ENCODE measurements at places on chromosomes 5 and 9.
A peak's percentile ranks its signal among the peaks of the same experiment; 100 is the strongest.

DNA sequence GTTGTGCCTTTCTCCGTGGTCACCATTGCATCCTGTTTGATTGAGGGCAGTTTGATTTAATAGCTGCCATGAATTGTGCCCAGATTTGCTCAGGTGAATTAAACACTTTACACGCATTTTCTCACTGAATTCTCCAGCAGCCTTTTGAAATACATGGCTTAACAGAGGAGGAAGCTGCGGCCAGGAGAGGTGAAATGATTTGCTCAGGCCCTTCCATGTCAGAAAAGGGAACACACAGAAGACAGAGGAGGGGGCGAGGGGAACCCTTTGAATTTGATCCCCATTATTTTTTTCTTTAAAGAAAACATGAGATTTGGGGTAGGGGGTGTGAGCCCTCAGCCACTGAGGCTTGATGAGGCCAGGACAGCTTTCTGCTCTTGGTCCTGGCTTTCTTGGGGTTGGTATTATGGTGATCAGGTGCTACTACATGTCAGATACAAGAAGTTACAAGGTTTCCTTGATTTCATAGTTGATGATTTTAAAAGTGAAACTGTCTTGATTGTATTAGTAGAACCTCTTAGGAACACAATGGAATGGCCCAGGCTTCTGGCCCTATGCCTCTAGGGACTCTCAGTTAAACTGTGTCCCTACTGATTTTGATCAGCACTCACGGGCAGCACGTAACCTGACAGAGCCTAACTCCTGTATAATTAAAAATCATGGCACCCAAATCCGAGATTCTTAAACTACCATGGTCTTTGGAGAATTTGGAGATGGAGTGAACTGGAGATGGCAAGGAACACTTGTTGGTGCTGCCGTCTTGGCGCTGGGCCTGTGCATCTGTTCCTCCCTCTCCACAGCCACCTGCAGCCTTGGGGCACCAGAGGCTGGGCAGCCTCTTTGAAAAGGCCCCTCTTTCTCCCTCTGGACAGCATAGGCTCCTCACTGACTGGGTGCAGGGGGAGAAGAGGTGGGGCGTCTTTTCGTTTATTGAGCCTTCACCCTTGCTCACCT is 107.9 kb downstream of the TRIO start:
- DNase-seq = no peak

GRCh38 chr9:132733260-132733815 is 63.1 kb downstream of the GTF3C4 start:
- no peak for DNase-seq

DNA sequence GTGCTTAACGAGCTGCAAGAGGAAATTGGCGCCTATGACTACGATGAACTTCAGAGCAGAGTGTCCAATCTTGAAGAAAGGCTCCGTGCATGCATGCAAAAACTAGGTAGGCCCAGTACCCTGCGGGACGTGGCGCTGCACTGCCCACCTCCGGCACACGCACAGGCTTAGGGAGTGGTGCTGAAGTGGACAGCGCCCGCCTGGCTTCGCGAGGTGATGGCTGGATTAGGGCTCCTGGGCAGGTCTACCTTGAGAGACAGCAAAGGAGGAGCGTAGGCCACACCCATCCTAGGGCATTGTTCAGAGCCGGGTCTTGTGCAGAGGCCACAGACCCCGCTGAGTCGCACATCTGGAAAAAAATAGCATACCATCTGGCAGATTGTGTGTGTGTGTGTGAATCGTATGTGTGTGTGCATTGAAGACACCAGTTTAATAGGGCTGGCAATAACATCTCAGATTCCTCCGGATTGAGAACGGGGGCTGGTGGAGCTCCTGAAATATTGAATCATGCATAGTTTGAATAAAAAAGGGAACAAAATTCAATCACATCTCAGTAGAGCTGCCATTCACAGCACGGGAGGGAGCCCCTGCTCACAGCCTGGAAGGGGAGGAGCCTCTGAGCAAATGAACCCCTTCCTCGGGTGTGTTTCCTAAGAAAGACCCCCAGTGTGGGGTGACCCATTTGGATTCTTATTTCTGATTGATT is 11.1 kb downstream of the OLFM1 start:
- DNase-seq = no peak

DNA sequence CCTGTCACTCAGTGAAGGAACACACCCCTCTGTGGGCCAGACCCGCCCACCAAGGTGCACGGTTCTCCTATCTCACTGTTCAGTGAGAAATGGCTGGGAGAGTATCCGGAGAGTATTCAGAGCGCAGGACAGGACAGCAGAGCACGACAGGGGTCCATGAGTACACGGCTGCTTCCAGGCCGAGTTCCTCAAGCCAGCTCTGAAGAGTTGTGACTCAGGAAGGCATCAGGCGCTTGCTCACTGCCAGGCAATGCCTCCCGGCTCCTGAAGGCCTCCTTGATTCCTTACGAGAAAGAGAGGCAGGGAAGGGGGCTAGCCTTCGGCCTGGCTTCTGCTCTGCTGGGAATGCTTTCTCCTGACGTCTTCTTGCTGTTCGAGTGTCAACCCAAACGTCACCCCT is 132.1 kb upstream of the PPP1R26 start:
- no peak for DNase-seq

DNA sequence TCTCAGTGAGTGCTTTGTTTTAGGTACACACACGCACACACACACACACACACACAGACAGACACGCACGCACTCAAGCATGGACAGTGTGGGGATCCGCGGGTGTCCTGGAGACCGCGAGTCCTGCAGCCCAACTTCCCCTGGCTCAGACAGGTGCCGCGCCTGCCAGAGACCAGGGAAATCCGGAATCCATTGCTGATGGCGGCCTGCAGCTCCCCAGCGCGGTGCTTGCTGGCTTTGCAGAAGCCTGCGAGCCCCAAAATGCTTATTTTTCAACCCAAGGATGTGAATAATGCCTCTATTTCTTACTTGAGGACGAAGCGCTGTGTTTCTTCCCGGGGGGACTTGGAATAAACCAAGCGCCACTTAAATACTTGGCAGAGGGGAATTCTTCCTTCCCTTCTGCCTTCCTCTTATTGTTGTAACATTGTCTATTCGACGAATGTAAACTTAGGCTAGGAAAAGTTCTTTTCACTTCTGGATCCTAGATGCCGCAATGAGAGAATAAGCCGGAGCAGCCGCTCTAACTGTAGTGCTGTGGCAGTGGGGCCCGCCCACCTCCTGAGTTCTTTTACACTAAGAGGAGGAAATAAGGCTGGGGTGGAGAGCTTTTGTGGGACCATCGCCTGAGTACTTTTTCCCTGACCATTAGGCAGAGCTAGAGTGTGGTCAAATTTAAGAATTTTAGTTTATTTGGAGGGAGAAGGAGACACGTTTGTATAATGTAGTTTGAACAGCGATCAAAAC is 802 bp downstream of the ITGA2 start:
- no peak for DNase-seq

- DNase-seq = no peak
These were observed 198.3 kb downstream of the KCTD16 start for GRCh38 chr5:144369006-144369405.

DNA sequence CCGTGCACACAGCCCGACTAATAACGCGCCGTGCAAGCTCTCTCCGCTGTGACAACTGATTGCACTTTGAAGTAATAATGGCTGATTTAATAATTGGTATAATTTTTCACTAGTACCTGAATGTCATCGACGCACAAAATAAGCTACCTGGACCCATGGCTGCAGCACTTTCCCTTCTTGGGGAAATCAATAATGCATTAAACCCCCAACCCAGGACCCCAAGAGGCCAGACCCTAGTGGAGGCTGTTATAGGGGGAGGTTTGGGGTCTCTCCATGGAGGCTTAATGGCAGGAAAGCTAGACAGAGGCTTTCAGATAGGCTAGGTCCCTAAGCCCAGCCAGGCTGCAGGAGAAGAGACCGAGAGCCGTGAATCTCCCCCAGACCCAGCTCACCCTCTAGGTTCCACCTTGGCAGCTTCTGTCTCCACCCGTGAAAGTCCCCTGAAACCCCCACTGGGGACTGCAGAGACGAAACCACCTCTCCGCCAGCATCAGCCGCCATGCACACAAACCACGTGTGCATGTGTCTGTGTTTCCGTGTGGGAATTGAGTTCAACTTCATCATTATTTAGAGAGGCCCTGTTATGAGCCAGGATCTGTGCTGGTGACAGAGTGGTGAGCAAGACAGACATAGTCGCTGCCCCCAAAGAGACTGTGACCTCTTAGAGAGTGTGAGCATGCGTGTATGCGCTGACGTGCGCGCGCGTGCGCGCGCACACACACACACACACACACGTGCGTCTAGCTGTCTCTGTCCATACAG is 168.6 kb upstream of the MVB12B start:
- peak; percentile 55 for DNase-seq

- peak; percentile 70 for DNase-seq
These were observed 655 bp downstream of the TOR4A start for GRCh38 chr9:137278061-137278701.

DNA sequence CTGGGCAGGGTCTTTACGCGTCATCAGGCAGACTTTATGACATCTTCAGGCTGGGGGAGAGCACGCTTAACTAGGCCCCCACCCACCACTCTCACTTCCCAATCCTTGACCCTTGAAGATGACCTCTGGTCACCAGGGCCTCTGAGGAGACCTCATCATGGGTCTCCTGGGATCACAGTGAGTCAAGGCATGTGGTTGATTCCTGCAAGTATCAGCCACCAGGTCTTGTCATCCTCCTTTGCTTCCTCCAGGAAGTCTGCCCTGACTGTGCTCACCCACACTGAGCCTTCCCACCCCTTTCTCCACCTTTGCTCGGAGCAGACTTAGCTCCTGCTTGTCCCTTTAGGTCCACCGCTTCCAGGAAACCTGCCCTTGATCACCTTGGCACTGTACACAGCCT is 17.3 kb downstream of the ODF2 start:
- no peak for DNase-seq

GRCh38 chr5:197892-198489 is 6.7 kb downstream of the LRRC14B start:
- no peak for DNase-seq

DNA sequence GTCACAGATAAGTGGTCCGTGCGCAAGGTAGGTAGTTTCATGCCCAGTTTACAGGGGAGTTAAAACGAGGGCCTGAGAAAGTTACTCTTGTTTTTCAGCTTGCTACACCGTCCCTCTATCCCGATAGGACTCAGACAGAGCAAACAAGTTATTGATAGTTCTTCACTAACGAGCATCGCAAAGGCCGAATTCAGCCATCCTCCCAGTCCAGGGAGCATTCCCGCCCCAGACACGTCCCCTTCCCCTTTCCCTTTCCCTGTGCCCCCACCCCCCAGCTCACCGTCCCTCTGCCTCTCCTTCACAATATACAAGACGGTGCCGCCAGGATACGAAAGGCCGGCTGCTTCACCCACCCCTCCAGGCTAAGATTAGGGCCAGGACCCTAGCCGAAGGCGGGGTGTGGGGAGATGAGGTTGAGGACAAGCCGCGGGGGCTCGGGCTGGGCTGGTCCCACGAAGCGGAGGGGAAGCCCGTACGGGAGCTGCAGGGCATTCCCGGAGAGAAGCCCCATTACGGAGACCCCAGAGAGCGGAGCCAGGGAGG is 599 bp downstream of the KIAA1191 start:
- no peak for DNase-seq

DNA sequence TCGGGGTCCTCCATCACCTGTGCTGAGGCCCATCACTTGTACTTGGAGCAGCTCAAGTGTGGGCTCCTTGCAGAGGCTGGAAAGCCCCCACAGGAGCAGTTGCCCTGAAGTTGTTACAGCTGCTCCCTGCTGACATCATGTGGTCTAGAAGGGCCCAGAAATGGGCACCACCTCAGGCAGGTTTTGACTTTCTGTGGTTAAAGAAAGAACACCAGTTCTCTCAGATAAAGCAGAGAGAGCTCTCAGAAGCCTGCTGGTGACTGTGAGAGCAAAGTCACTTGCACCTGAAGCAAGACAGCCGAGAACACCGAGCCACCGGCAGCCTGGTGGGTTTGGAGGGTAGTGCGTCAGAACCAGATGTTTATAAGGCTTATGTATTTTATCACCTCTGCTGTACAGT is 70.4 kb downstream of the MVB12B start:
- no peak for DNase-seq

- DNase-seq = no peak
These were observed 41.4 kb downstream of the SYK start for GRCh38 chr9:90842996-90843395.

- DNase-seq = no peak
These were observed 41.4 kb downstream of the DAB2IP start for GRCh38 chr9:121692606-121693387.

- no peak for DNase-seq
These were observed 69.5 kb upstream of the HAND1 start for GRCh38 chr5:154547551-154547950.

DNA sequence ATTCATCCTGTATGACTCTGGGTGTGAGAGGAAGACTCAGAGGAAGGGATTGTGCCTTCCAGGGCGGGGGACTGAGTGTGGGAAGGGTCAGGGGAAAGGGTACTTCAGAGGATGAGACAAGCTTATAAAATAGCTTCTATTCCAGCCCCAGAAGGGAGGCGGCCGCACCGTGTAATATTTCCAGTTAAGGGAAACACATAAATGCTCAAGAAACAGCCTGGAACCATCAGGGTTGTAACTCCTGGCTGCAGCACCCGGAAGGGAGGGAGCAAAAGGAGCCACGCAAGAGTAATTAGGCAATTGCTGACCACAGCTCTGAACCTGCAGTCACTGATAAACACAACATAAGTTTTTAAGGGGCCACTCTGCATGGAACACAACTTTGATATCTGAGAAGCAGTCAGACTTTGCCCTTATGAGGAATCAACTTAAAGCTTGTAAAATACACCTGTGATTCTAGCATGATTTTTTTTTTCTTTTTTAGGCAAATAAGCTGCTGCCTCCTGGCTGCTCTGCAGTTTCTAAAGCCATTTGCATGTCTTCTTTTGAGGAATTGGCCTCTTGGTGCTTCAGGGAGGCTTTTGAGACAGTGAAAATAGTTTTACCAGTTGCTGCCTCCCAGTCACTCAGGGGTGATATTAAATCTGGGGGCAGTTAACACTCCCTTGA is 382.7 kb downstream of the ENC1 start:
- no peak for DNase-seq

GRCh38 chr5:40991168-40991980 is 79.8 kb downstream of the MROH2B start:
- no peak for DNase-seq

DNA sequence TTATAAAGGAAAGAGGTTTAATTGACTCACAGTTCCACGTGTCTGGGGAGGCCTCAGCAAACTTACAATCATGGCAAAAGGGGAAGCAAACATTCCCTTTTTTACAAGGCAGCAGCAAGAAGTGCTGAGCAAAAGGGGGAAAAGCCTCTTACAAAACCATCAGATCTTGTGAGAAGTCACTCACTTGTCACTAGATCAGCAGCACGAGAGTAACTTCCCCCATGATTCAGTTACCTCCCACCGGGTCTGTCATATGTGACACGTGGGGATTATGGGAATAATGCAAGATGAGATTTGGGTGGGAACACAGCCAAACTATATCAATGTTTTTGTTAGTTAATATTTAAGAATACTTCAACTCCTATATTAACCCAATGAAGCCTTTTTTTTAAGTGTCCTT is 275.2 kb upstream of the CDH9 start:
- DNase-seq = no peak

GRCh38 chr9:114011313-114011712 is 66.8 kb downstream of the AMBP start:
- peak; percentile 39 for DNase-seq

DNA sequence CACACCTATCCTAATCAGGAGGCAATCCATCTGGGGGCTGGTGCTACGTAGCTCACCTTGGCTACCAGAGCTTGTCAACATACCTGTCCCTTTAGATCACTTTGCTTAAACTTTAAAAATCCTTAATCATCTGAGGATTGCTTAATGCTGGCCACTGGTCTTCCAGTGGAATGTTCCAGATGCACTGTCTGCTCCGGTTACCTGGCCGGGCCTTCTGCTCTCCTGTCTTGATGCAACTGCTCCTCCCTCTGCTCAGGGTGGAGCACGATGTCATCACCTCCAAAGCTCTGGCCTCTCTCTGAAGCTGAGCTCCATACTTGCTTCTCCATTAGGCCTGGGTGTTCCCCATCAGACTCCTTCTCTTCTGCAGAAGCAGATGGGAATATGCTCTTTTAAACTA is 106.5 kb upstream of the OTULINL start:
- no peak for DNase-seq
